Cardiac septum (tissue), 1 donor: ENCODE measurements at places on chromosomes 6 and 20.

GRCh38 chr20:57066126-57066900 is 200.1 kb downstream of the BMP7 start:
- DNase-seq: peak; percentile 50

GRCh38 chr6:31383149-31383548 is 20.2 kb upstream of the MICA start:
- no peak for DNase-seq

- no peak for DNase-seq
Measured at GRCh38 chr6:158008864-158009113, 27.1 kb downstream of the SYNJ2 start.

GRCh38 chr20:35598899-35599775 is 16.5 kb upstream of the SPAG4 start:
- DNase-seq: no peak

DNA sequence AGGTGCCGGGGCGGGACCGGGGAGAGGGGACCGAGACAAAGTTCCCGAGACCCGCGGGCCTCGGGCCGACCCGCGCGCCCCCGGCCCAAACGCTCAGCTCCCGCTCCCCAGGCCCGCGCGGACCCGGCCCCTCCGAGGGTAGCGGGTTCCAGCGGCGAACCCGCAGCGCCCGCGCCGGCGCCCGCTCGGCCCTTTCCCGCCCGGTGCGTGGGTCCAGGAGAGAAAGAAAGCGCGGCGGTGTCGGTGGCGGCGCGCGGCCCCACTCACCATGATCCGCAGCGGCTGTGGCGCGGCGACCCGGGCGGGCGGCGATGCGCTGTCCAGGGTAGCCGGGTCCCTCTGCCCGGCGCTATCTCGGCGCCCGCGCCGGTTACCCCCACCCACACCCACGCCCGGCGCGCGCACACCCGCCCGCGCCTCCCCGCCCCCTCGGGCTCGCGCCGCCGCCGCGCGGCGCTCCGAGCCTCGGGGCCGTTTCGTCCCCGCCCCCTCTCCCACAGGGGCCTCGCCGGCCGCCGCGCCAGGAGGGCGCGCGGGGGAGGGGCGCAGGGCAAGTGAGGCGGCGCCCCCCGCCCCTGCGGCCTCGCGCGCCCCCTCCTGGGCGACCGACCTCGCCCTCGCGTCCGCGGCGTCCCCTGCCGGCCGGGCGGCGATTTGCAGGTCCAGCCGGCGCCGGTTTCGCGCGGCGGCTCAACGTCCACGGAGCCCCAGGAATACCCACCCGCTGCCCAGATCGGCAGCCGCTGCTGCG is at the start of gene ELOVL2:
TSS of gene ELOVL2 (minus strand) at position 345 of the 751 bp plus-strand sequence. CDS start at position 270, 75 bp downstream.
- DNase-seq: no peak

DNA sequence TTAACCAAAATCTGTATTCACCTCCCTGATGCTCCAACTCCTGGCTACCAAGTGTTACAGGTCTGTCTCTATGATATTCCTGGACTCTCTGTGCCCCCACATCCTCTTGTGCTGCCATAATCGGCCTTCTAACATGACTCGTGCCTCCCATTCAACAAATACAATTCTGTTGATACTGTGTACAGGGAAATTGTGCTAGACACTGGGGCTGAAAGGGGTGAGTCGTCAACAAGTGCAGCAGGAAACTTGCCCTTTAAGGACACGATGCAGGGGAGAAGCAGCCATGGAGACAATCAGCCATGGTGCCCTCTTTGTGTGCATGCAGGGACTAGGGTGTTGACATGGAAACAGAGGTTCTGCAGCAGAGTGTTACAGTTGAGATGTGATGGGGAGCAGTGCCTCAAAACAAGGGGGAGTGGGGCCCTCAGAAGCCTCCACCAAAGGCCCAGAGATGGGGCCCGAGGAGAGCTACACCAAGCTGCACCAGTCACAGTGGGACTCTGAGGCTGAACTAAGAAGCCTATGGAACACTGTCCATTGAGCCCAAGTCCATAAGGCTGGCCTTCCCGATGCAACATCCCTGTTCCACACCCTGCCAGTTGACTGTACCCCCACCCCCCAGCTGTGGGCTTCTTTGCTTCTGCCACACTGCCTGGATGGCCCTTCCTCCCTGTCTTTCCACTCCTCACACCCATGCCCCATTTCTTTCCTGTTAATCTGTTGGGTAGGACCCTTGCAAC is 3.1 kb downstream of the PCED1A start:
- no peak for DNase-seq

DNA sequence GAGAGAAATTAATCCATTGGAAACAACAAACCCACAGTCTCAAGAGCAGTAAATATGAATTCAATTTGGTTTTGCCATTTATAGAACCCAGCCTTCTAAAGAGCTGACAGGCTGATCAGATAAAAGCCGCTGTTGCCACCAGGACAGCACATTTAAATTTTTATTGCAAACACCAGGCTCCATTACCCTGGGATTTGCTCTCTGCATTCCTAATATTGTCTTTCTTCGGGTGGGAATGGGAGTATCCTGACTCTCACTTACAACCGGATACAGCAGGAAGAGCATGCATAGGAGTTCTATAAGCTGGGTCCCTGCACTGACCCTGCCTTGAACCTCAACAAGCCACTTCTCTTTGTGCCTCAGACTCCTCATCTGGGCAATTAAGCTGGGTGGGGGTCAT is 142.9 kb downstream of the LRFN2 start:
- no peak for DNase-seq

GRCh38 chr20:48064929-48065328 is 279.6 kb upstream of the SULF2 start:
- no peak for DNase-seq

DNA sequence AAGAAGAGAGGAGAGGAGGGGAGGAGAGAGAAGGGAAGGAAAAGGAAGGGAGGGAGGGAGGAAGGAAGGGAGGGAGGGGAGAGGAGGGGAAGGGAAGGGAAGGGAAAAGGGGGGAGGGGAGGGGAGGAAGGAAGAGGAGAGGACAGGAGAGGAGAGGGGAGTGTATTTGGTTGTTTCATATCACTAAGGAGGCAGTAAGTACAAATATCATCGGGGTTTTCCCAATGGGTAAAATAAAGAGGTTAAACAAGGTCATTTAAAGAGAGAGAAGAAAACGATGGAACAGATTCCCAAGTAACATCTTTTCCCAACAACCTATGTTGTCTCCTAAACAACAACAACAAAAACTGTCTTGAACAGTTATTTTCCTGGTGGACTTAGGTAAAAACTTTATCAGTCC is 43.6 kb downstream of the MBOAT1 start:
- no peak for DNase-seq

- no peak for DNase-seq
Measured at GRCh38 chr6:29826271-29826670, 1.4 kb upstream of the HLA-G start.

- DNase-seq: no peak
Measured at GRCh38 chr6:42017021-42017643, 33.2 kb upstream of the TAF8 start.

GRCh38 chr6:139468178-139468819 is 93.9 kb upstream of the CITED2 start:
- DNase-seq: no peak

DNA sequence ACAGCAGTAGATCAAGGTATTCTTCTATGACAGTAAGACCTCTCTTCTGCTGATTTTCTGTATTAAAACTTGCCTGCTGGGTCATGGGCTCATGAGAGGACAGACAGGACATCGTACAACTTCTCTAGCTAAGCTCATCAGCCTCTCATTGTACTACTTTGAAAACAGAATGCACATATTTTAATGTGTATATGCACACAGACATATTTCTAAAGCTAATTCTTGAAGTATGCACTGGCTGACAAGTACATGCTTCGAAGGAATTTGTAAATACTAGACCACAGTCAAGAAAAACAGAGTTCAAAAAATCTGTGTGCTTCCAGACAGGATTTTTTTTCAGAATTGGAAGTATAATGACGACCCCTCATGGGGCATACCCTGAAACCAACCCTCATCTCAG is 81.7 kb upstream of the CD83 start:
- no peak for DNase-seq

DNA sequence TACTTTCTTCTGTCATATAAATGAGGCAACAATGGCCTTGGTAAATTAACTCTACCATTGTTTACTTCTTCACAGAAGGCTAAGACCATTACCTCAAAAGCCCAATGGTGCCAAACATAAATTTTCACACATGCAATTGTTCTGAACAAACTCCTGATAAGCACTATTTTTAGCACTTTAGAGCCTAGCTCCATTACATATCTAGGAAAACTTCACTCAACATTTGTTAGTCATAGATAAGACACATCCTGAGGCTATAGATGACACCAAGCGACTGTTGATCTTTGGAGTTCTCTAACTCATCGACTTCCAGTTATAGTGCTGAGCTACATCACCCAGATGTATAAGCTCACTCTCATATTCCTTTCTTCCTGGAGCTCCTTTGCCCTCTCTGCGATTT is 245.9 kb downstream of the EYS start:
- DNase-seq: no peak

- no peak for DNase-seq
Measured at GRCh38 chr6:33173535-33174180, 18.6 kb downstream of the COL11A2 start.

DNA sequence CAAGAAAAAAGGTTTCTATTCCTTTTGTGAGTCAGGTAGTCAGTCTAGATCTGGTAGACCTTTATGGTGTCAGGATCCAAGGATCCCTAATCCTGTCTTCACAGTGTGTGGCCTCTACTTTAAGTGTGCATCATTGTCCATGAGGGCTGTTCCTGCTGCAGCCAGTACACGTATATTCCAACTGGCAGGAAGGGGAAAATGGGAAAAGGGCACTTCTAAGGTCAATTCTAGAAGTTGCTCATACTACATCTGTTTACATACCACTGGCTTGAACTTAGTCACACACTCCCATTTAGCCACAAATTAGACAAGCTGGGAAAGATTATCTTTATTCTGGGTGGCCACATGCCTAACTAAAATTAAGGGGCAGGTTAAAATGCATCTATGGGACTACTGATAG is 9.7 kb upstream of the MMS22L start:
- no peak for DNase-seq

DNA sequence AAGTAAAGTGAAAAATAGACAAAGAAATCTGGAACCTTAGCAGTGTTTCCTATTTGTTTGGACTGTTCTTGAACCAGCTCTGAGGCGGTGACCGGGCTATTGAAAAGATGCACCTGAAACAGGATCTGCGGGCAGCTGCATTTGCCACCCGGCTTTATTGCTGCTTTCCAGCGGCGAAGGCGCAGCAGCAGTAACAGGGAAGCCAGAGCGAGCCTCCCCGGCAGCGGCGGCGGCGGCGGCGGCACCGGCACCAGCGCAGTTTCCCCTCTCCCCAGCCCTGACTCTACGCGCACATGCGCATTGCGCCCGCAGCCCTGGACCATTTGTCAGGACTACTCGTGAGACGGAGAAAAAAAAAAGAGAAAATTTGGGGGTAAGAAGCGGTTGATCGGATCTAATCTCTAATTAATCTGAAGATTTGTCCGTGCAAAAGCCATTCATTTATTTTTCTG is at the start of gene L3MBTL3:
TSS of gene L3MBTL3 (plus strand) at position 290 of the 452 bp plus-strand sequence. CDS start 24,119 bp downstream, outside the sequence.
- peak; percentile 93 for DNase-seq

GRCh38 chr6:119781365-119781764 is 431.8 kb upstream of the MAN1A1 start:
- DNase-seq: no peak

- no peak for DNase-seq
Measured at GRCh38 chr6:14127611-14128010, 10.0 kb downstream of the CD83 start.

GRCh38 chr20:18041462-18041861 is 16.3 kb downstream of the OVOL2 start:
- no peak for DNase-seq

DNA sequence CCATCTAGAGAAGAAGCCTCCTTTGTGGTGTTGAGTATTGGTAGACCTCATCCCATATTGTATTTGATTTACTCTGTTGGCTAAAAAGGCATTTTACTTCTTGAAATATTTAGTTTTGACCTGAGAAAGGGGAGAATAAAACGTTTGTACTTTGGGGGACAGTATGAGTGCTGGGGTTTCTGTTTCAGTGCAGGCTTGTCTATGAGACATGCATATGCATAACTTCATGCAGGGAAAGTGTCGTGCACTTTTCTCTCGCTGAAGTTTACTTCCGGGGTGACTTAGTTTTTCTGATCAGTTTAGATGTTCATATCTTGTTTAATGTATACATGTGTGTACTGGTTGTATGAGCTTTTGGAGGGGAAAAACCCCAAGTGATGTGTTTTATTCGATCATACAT is 59.5 kb downstream of the UTRN start:
- DNase-seq: no peak

GRCh38 chr6:132354517-132355167 is 46.6 kb downstream of the MOXD1 start:
- no peak for DNase-seq

DNA sequence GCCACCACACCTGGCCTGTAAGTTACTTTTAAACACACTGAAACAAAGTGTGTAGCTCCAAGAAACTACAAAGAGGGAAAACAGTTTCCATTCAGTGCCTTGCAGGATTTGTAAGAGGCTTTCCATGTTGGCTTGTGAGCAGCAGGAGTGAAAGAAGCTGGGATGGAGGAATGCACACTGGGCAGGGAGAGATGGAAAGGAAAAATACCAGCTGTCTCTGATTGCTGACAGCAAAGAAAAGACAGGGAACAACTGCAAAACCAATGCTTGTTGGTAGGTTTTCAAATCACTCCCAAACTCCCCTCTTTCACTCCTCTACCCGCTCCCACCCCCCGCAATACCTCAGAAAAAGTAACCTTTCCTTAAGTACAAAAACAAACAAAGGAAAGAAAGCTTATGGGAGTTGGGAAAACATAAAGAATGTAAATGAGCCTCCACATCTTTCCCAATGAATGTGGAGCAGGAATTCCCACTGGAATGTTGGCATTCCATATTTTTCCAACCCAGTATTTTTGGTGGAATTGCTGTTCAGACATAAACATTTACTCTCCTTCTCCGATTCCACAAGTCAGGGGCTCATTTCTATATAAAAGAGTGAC is 166.1 kb downstream of the THBS2 start:
- DNase-seq: no peak
